ENCODE measurements at places on chromosomes 7 and 10. TPM values are rescaled to one million over a fixed set of nuclear protein-coding genes. Genes with fewer than 3 reads are reported as not detected.
A peak's percentile ranks its signal among the peaks of the same experiment; 100 is the strongest.

GRCh38 chr10:47048526-47048905 is 137.3 kb downstream of the PTPN20 start:
- DNase-seq = no peak

DNA sequence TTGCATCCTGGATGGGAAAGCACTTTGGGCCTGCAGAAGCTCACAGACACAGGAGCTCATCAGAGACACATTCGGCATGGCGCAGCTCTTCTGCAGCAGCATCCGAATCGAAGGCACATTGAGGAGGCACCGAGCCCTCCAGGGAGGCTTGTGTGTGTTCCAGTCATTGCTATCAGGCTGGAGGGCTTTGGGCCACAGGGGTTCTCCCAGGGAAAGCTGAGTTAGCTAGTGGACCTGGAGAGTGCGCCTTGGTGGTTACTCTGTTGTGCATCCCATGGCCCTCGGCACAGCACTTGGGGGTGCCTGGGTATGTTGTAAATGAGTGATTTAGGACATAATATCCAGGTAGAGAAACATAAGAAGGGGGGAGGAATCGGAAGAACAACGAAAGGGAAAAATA is 388.7 kb upstream of the RNF32 start:
- DNase-seq = no peak

DNA sequence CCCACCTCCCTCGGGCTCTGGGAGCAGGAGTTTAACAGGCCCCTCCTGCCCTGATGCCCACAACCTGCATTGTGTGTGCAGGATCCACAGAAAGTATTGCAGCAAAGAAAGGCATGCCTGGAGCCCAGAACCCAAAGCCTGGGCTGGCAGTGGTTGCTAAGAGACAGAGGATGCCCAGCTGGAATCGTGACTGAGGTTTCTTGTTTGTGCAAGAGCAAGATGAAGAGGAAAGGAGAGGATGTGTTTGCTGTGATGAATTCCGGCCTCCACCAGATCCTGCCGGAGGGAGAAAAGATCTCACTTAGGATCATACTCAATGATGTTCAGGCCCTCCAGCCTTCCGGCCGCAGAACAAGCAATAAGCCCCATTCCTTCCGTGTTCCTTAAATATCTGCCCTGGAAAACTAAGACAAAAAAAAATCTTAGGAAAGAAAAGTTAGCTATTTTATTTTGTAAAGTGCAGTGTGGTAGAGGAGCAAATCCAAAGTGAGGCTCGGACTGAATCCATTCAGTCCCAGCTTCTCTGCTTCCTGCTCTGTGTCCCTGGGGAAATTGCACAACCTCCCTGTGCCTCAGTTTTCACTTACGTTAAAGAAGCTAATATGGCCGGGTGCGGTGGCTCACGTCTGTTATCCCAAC is 57.1 kb downstream of the SLIT1 start:
- peak; percentile 60 for DNase-seq

- no peak for DNase-seq
Observed at GRCh38 chr10:1370298-1370697, 314.1 kb downstream of the WDR37 start.

The SFXN2 gene
- polyA plus RNA-seq = 10.6 TPM

Measured in SK-N-SH (cell line).